CD14-positive monocyte (primary cell): ENCODE measurements at places on chromosomes 7 and 10.
A peak's percentile ranks its signal among the peaks of the same experiment; 100 is the strongest.

DNA sequence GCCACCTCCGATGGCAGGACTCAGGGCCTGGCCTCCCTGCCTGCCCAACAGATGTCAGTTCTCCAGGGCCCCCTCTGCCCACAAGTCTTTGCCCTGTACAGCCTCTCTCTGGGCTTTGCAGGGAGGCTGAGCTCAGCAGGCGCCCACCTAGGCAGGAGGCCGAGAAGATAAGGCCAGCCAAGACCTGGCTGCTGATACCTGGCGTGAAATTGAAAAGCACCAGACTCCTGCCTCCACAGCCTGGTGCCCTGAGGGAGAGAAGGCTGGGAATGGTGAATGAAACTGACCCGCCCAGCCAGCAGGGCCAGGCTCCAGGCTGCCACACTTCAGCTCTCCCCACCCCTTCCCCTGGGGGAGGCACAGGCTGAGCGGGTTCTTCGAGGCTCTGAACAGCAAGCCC lies 145.8 kb downstream of the CDH23 start:
- no peak for DNase-seq

- DNase-seq, result no peak
Measured at GRCh38 chr7:8500286-8500685, 66.9 kb downstream of the NXPH1 start.

DNA sequence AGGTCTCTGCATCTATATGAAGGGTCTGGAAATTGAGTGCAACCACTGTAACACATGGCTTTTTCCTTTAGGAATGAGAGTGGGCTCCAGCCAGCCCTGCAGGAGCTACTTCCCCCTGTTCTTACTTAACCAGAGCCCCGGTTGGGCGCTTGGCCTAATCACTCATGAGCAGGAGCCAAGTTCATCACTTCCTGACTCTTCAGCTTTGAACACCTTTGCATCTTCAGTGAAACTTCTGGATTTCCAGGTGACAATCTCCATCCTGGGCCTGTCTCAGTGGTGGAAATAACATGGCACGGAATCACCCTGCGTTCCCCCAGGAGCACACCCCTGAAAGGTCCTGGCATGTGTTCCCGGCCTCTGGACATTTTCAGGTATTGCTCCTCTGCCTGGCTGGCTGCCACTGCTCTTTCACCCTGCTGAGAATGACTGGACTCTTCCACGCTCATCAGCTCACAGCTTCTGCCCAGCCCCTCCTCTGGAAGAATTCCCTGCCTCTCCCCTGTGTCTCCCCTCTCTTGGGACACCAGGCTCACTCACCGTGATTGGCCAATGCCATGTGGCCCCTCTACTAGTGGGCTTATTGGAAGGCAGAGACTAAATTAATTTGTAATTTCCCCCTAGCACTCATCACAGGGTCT lies 229.1 kb upstream of the GRB10 start:
- no peak for DNase-seq

DNA sequence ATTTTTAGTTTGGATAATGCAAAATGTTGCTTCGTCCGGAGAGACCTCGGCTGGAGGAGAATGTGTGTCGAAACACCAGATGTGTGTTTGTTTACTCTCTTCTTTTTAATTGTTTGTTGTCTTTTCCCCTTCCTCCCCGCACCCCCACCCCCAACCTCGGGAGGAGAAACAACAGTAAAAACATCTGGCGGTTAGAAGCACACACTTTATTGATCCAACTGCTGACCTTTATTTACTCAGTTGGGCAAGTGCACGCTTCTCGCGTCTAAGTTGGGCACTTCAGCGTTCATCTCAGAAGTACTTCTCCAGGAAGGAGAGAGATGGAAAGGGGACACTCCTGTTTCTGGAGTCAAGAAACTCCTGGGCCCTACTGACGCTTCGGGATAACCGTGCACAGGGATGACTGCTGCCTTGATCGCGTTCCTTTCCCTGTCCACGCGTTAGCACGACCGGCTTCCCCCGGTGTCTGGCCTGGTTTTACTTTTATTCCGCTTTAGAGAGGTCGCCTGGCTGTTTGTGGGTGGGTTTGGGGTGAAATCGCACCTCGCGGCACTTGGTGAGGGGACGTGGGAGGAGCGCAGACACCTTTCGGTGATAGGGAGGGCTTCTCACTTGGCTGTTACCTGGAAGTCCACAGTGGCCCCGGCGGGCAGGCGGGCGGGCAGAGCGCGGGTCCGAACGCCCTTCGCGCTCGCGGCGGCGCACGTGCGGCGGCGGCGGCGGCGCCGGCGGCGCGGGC lies 168.3 kb upstream of the PPP1R3A start:
- DNase-seq, result no peak

GRCh38 chr7:154693661-154694060 lies 309.3 kb downstream of the PAXIP1 start:
- no peak for DNase-seq

DNA sequence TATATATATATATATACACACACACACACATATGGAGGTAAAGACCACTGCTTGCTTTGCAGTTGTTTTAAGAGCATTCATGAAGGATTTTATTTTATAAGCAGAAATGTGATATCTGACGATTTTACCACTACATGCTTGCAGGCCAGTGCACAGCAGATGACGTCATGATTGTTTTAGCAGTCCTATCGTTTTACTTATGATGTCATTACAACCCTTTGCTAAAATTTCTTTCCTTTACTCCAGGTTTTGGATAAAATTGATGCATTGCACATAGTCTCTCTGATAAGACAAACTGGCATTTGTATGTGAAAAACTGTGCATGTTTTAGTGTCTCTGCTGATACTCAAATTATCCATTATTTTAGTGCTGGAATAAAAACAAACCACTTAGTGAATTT lies 9.2 kb downstream of the EGFR start:
- DNase-seq, result no peak

DNA sequence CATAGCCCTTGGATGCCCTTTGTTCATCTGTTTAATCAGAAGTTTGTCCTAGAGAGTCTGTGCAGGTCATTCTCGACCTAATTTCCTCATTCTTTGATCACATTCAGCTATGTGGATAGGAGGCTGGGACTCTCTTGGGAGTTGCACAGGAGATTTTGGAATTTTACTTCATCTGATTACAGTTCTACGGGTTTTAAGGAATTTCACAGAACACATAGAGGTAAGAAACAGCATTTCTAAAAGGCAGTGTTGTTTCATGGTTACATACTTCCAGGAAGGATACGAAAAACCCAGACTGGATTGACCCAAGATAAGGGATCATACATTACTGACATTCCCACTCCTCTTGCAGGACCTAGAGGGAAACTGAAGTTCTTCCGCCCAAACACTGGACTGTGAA lies 45.9 kb downstream of the GATA3 start:
- no peak for DNase-seq

DNA sequence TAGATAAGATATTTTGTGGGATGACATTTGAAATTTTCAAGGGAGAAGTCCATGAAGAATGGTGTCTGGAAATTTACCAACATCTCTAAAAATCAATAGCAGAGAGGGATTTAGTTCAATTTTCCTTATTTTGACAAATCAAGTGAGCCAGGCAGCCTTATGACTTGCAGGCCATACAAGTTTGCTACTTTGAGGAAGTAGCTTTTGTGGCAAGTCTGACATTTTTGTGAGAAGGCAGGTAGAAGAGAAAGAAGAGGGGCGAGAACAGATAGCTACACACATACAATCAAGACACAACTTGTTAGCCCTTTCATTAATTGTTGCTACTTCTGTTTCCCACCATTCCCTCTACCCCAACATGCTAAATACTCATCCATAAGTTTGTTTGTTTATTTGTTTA lies 74.5 kb upstream of the OIT3 start:
- no peak for DNase-seq

DNA sequence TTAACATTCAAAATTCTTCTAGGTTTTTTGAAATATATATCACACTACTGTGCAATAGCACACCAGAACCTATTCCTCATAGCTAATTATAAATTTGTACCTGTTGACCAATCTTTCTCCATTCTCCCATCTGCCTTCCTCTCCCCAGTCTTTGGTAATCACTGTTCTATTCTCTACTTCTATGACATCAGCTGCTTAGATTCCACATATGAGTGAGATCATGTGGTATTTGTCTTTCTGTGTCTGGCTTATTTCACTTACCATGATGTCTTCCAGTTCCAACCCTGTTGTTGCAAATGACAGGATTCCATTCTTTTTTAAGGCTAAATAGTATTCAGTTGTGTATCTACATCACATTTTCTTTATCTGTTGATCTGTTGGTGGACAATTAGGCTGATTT lies 54.4 kb upstream of the CCDC6 start:
- no peak for DNase-seq

DNA sequence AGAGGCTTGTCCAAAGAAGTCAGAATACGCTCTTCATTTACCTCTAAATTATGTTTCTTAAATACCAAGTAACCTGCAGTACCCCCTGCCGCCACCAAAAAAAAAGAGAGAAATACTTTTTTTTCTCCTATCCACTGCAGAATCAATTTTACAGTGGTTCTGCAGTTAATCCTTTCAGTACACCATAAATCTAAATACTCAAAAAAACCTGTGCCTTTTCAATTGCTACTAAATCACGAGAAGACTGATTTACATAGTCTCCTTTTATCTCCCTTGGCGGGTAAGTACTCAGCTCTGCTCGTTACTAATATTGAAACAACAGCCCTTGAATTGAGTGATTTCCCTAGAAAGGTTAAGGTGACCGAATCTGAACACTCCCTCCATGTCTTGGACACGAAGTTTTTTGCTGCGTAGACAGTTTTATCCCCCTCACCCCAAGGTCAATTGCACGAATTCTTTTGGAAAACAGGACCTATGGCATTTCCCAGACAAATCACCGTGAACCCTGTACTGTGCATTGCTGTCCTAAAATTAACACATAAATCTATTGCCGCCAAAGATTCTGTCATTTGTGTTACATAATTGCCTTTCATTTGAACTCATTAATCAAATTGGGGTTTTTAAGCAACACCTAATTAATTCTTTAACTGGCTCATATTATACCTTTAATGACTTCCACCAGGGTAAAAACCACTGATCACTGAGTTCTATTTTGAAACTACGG lies 512 bp upstream of the VIM start:
- peak; percentile 65 for DNase-seq

DNA sequence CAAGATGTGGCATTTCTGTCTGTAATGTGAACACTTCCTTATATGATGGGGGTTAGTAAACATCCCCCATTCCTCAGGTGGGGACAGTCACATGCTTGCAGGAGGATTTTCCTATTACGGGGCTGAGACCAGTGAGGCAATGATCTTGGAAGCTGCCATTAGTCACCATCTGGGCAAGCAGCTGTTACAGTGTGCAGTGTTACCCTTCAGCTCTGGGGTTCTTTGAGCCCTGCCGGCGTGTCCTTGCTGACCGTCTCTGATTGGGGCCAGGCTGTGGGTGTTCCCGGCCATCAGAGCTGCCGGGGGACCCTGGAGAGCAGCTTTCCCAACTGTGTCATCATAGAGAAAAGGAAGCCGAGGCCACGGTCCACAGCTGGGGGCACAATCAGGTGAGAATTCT lies 126.8 kb upstream of the FAM20C start:
- DNase-seq, result no peak

DNA sequence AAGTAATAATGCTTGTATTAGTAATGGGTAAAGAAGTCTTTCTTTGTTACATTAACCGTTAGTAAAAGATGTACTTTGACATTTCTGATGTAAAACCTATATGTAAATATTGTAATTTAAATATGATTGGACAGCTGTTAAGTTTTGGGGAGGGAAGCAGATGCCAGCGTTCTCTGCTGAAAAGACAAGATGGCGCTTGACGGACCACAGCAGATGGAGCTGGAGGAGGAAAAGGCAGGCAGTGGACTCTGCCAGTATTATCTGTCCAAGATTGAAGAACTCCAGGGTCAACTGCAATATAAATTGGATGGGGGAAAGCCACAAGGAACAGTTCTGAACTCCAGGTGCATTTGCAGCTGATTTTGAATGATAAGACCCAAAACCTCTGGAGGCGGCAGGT lies 86.9 kb downstream of the ZNRF2 start:
- no peak for DNase-seq

- DNase-seq, result no peak
Measured at GRCh38 chr7:17432793-17433192, 134.3 kb downstream of the AHR start.

DNA sequence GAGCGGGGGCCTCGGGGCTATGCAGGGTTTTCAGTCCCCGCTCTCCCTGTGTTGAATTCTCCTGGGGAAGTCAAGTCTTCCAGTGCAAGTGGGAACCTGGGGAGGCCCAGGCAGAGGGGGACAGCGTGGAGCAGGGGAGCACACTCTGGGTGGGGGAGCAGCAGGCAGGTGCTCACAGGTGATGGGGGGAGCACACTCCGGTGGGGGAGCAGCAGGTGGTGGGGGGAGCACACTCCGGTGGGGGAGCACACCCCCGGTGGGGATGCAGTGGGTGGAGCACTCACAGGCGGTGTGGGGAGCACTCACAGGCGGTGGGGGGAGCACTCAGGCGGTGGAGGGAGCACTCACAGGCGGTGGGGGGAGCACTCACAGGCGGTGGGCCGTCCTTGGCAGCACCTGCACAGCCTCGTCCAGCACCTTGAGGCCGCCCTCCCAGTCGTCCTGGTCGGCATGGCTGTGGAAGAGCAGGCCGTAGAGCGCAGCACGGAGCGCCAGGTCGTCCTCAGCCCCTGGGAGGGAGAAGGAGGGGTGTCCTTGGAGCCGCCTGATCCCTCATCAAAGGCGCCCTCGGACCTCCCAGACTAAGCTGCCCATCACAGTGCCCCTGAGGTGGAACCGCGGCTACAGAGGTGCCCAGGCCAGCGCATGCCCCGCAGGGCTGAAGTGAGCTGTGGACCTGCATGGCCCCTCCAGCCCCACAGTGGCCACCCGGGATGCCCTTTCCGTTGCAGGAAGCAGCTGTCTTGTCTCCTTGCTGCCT lies 56.7 kb downstream of the CFAP46 start:
- no peak for DNase-seq

GRCh38 chr10:7015457-7015856 lies 395.4 kb downstream of the SFMBT2 start:
- DNase-seq, result no peak

GRCh38 chr10:30671026-30671616 lies 41.6 kb upstream of the LYZL2 start:
- DNase-seq, result peak; percentile 29

GRCh38 chr10:60572511-60573194 lies 183.0 kb upstream of the ANK3 start:
- DNase-seq, result no peak

DNA sequence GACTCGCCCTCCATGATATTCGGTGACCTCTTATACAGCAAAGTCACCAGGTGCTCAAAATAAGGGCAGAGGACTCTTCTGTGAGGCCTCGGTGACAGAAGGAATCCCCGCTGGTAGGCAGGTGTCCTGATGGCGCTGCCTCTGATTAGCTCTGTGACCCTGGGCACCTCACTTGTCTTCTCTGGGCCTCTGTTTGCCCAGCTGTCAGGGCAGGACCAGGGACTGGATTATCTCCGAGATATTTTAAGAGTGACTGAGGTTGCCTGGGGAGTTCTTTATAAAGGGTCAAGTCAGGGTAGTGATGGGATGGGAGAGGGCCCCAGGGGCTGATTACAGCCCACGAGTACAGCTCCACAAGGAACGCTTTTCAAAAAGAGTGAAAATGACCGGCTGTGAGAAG lies 70.9 kb upstream of the SAMD8 start:
- DNase-seq, result no peak
